GM18507 (cell line): ENCODE measurements at places on chromosomes 7 and 10.

DNA sequence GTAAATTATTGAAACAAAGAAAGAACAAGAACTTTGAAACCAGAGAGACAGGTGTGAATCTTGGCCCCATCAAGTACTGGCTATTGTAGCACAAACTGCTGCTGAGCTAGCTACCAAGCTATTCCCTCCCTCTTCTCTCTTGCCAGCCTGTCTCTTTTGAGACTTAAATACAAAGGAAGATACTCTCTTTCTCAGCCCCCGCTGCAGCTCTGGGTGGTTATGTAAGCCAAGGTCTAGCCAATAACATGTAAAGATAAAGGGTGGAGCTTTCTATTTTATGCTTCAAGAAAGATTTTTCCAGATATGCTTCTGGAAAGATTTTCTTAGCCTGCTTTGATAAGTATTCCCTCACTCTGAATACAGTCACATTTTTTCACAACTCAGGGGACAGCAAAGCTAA lies 17.2 kb downstream of the BAZ1B start:
- DNase-seq, result no peak

- DNase-seq, result no peak
Measured at GRCh38 chr7:63073736-63074135, 924.9 kb upstream of the ZNF722 start.

DNA sequence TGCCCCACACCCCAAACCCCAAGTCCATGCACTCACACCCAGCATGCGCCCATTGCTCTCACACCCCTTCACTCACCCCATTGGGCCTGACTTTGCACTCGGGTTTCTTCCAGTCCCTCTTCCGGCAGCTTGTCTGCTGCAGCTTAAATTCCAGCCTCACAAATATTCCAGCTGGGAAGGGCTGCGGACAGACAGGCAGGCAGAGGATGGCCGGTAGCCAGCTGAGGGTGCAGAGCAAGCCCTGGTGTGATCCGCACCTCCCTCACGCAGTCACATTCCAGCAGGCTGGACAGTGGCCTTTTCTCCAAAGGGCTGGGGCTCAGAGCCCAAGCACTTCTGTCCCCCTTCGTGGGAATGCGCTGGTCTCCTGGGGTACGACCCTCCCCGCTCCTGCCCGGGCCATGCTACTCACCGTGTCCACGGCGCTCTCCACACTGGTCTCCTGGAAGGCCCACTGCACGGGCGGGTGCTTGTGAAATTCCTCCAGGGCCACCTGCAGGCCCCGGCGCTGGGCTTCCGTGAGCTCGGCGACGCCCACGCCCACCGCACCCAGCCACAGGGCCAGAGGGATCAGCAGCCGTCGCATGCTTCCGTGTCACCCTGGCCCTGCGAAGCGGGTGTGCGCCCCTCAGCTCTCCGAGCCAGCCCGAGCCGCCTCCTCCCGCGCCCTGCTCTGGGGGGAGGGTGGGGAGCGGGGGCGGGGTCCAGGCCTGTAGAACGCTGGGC lies 1.2 kb downstream of the RARRES2 start:
- no peak for DNase-seq

DNA sequence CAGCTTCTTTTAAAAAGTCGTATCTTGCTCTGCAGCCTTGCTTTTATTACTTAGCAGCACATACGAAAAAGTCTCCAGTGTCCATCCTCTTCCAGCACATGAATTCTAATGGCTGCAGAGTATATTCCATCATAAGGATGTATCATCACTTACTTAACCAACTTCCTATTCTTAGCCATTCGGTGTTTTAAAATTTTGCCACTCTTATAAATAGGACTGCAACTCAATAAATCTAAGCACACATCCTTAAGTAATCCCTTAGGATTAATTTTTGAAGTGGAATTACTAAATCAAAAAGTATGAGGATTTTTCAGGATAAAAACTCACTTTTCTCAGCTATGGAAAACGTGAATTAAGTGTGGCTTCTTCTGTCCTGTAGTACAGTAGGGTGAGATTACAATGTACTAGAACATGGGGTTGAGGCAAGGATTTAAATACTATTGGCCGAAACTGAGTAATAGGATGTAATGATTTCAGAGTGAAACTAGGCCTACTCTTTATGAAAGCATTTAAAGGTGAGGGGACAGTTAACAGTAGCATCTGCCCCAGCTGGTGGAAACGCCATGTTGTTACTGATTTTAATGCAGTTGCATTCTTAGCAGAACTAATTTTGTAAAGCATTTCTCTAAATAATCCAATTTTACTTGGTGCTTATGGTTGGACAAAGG lies 1035.5 kb downstream of the LRMDA start:
- DNase-seq, result no peak

DNA sequence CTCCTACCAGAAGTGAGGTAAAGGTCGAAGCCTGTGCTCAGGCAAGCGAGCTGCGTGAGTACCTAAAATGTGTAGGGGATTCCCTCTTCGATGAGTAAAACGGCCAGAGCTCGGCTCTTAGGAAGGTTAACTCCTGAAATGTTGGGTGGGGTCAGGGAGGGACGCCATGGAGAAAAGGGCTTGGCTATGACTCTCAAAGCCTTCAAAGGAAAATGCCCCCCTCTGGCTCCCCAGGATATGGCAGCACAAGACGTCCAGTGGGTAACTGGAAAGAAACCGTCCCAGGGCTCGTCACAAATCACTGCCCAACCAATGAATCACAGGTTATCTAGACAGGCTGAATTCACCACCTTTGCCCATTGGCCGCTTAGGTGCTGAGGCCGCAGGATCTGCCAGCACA lies 58.0 kb downstream of the CALML3 start:
- DNase-seq, result no peak
